ENCODE measurements at places on chromosomes 7 and 10. TPM values are rescaled to one million over a fixed set of nuclear protein-coding genes. Genes with fewer than 3 reads are reported as not detected.
A peak's percentile ranks its signal among the peaks of the same experiment; 100 is the strongest.

DNA sequence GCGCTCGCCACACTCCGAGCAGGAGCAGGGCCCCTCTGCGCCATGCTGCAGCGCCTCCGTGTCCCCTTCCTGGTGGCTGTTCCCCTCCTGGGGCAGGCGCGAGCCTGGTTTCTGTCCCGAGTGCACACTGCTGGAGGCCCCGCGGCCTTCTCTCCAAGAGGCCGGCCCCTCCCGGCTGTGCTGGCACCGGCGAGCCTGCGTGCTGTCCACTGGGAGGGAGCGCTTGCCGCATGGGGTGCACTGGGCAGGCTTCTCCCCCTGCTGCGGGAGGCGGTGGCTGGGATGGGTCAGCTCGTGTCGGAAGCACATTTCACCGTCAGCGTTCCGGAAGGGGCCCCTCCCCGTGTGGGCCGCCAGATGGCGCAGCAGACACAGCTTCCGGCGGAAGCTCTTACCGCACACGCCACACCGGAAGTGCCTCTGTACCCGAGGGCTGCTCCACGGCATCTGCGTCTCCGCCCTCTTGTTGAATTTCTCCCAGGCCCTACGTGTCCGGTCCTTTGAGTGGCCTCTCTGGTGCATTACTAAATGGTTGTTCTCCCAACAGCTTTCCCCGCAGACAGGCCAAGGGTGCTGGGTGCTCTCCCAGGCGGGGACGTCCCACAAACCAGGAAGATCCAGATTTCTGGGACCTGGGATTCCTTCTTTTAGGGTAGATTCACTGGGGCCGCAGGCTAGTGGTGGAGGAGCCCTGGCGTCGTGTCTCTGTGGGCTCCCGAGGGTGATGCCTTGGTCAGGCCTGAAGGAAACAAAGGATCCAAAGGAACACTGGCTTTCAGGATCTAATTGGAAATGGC lies 18.7 kb downstream of the ZNF786 start:
- peak; percentile 49 for DNase-seq

The EBLN1 gene
- total RNA-seq = not detected

The VAX1 gene
- total RNA-seq = not detected

- no peak for DNase-seq
Measured at GRCh38 chr10:19815036-19815730, 1.0 kb upstream of the PLXDC2 start.

The ANKRD1 gene
- not detected for total RNA-seq

- DNase-seq = no peak
Measured at GRCh38 chr10:88765816-88766215, 6.0 kb downstream of the LIPN start.

The CFAP43 gene
- total RNA-seq = not detected

DNA sequence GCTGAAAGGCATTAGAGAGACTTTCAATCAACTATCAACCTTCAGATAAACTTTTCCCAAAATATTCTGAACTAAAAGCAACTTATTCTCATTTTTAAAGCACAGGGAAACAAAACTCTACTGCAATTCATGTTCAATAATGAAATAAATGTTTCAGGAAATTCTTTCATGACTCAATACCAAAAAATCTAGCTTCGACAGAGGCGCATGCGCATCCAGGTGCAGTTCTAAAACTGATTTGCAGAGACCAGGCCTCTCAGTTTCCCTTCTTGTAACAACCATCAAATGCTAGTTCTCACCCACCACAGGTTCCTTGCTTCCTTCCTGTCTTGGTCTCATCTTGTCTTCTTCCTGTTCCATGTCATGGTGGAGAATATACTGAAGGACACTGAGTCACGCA lies 55.3 kb upstream of the NRBF2 start:
- DNase-seq = no peak

GRCh38 chr10:29324220-29324841 lies 35.5 kb downstream of the LYZL1 start:
- DNase-seq = no peak

DNA sequence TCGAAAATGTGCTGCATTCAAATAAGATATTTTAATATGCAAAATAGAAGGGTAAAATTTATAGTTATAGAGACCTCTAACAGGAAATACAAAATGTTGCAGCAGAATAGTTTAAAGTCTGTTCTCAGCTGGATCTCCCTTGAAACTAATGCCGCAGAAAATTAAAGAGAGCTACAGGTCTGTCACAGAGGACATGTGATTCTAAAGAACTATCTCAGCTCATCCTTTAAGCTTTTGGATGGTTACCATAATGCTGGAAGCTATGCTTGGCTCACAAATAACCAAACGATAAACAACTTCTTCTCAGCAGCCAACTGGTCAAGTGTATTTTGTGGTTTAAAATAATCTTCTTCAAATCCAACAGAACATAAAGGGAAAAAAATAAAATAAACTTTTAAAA lies 353.0 kb downstream of the PARD3 start:
- no peak for DNase-seq

The STMP1 gene
- total RNA-seq = 25.1 TPM

The HOXA11 gene
- total RNA-seq = not detected

DNA sequence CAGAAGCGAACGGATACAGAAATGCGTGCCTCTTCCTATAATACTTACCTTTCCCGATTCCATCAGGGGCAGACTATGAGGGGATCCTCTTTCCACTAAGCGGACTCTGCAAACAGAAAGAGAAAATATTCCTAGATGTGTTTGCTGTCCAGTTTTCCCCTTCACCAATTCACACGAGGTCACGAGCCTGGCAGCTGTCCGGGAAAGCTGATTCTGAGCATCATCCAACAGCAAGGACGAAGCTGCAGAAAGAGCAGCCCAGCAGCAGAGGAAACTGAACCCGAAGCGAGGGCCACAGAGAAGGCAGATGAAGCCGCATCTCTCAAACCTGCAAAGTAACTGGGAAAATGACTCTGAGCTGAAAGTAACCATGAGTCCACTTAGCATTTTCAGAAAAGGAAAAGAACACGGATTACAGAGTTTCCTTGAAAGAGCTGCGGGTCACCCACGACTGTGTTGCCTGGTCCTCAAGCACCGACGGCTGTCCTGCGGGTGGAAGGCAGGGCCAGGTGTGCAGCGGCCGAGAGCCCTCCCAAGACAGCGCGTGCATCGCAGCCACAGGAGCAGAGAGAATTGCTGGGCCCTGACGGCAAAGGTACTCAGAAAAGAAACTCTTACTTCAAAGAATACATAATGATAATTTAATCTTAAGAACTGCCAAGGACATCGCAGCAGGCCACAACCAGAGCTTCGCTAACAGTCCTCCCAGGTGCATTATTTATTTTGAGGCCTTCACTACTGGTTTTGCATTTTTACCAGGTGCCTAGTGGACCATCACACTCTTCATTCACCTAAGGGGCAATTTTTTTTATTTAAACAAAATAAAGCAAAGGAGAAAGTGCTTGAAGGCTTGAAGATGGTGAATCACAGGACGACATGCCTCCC lies 153.3 kb downstream of the ZMYND11 start:
- DNase-seq = no peak

DNA sequence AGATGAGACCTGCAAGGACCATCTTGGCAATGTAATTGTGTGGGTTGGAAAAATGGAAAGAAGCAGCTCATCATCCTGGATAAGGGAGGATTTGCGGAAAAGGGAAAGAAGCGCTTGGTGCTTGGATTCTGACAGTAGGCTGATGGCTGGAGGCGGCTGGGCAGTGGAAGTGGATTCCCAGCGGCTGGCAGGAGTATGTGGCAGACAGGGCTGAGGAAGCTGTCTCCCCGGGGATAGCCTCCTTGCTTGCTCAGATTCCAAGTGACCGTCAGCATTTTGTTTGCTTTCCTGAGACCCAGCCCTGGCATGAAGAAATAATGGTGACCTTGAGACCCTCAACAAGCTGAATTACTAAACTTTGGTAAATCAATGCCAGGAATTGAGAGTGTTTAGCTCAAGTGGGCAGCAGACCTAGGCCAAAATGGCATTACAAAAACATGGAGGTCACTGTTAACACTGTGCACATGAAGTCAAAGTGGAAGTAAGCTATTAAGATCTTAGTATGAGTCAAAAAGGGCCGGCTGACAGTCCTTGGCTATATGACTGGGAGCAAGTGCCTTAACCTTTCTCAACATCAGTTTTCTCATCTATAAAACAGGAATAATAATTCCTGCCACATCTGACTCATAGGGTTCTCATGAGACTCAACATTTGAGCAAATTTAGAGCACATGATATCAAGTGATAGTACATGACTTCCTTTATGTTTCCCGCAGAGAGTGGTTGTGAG lies 21.3 kb downstream of the SLC25A28 start:
- no peak for DNase-seq

DNA sequence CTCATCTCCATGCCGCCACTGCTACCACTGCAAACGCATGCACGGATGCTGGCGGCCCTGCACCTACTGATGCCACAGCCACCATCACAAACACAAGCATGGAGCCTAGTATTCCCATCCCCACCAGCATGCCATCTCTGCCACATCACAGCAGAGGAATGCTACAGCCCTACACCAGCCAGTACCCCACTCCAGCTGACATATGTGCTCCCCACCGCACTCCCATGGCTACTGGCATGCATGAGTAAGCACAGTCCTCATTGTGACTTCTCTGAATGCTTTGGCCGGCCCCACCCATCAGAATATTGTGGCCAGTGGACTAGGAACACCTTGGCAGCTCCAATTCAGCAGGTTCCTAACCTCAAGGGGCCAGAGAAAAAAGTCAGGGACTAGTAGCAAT lies 705.5 kb downstream of the POM121L12 start:
- no peak for DNase-seq

DNA sequence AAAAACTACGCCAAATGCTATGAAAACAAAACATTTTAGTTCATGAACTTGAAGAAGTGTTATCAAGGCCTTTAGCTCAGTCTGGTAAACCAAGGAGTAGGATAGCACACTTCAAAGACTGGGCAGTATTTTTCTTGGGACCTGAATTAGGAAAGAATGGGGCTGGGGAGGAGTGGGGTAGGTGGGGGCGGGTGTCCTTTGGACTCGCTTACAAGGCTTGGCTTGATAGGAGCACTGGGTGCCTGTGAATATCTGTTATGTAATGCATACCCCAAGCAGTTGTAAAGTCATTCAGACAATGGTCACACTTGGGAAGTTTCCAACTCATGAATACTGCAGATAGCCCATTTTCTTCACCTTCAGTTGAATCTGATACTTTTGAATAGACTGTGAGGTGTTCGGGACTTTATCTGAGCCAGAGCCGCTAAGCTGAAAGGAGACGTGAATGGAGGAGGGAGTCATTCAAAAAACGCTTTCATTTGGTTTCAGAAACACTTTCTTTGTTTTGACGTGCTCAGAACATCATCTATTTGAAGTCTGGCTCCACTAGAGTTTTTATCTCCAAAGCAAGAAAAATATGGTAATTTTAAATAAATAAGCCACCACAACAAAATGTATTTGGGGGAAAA lies 70.1 kb upstream of the FAM204A start:
- no peak for DNase-seq

The BICC1 gene
- 0.11 TPM for total RNA-seq

The ZNF804B gene
- total RNA-seq = not detected

All from activated T-helper 2 cell treated with anti-CD3 and anti-CD28 coated beads, Interferon-gamma antibody, Interleukin-2, Interleukin-4, amounts not matched to agents 10 μg/mL and 5 μg/mL and 100 μg/mL, durations not matched to agents 14 hours and 24 hours and 36 hours (primary cell).